ENCODE measurements at places on chromosomes 1 and 21.

DNA sequence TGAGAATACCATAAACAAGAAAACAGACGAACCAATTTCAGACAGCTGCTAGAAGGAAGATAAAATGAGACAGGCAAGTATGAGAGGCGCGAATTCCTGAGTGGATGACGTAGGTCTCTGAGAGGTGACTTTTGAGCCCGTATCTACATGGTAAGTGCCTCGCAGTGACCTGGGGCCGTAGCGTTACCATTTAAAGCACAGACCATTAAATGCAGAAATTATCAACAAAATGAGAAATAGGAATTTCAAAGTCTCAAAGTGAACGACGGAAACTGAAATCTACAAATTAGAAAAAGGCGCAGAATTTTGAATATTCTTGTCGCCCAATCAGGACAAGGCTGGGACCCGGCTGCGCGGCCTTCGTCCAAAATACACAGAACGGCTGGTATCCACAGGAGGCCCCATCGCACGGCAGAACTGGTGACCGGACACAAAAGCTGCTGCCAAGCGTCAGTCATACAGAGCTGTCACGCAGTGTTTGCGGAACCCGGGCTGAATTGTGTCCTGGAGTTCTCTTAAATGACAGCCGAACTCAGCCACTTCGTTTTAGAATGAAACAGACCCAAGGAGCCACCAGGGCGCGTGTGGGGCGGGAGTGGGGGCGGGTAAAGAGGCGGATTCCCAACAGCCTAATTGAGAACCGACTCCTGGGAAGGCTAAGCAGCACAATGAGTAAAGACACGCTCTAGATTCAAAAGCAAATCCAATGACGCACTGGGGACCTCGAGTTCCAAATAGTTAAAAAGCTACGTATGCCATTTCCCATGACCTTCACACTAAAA, 13.8 kb upstream of the BOLA1 start:
- peak; percentile 28 for DNase-seq

DNA sequence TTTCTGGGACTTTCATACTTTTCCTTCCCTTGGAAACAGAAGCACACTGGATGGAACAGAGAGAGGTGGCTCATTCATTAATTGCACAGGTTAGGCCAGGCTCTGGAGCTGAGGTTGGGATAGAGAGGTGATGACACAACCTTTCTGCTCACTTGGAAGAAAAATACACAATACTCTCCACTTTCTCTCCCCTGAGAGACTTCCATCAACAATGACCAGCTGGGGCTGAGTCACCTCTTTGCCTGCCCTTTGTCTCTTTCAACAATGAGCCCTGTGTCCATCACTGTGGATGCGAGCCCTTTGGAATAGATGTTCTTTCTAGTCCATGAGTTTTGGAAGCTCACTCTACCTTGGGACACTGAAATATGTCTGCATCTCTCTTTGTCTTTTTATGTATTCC, 43.1 kb downstream of the ATP2B4 start:
- DNase-seq = no peak

GRCh38 chr1:198639671-198640143, 867 bp downstream of the PTPRC start:
- DNase-seq = no peak

- no peak for DNase-seq
Measured at GRCh38 chr1:148289647-148290046, 137.6 kb upstream of the NBPF11 start.

DNA sequence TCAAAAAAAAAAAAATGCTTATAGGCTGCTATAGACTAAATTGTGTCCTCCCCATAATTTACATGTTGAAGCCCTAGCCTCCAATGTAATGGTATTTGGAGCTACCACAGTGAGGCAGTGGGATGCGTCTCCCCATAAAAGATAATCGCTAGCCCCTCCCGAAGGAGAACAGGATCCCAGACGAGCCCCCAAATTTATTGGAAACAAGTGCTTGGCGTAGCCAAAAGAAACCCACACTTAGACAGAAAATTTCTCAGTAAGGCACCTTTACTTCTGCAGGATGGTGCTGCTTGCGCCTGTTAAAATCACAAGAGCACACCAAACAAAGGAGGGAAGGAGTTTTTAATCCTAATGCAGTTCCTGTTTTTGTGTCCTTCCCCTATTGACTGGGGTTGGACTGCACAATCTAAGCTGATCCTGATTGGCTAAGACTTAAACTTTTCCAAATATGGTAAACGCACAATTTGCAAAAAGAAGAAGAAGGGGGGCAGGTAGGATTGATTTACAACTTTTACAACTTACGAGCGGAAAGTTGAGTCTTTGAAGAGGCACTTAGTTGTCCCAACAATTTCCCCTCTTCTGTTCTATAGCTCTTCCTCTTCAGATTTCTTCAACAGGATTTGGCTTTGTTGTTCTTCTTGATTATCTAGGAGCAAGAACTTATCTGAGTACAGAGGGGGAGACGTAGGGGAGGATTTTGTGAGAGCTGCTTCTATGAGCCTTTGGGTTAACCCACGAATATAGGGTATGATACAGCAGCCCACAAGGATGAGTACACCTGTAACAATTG, 3.0 kb upstream of the IPP start:
- DNase-seq = no peak

DNA sequence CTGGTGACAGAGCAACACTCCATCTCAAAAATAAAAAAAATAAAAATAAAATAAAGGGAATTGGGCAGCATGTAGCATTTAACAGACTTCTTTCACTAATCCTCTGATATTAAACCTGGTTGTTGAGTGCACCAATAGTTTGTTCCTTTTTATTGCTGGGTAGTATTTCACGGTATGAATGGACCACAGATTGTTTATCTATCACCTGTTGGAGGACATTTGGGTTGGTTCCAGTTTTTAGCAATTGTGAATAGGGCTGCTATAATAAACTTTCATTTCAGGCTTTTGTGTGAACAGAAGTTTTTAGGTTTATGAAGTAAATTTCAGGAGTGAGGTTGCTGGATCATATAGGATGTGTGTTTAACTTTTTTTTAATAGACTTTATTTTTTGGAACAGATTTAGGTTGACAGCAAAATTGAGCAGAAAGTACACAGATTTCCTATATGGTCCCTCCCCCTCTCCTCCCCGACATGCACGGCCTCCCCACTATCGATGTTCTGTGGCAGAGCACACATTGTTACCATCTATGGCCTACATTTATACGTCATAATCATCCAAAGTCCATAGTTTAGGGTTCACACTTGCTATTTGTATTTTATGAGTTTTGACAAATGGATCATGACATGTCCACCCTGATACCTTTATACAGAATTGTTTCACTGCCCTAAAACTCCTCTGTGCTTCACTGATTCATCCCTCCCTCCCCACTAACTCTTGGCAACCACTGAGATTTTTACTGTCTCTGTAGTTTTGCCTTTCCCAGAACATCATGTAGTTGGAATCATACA, 66.1 kb upstream of the TMPRSS2 start:
- no peak for DNase-seq
